Left renal cortex interstitium (tissue), 4 donors: ENCODE measurements at places on chromosomes 13 and 19. TPM values are rescaled to one million over a fixed set of nuclear protein-coding genes. Genes with fewer than 3 reads are reported as not detected.

Gene IL12RB1
- polyA plus RNA-seq = 0.24 TPM

Gene DKKL1
- polyA plus RNA-seq = 5.7 TPM

Gene REXO1
- polyA plus RNA-seq = 23.6 TPM

Gene TRMT1
- 28.4 TPM for polyA plus RNA-seq

Gene ZNF582
- 10.6 TPM for polyA plus RNA-seq
